ENCODE measurements at places on chromosomes 2 and 18.

- DNase-seq, result no peak
Measured at GRCh38 chr2:133726973-133727372, 158.7 kb upstream of the NCKAP5 start.

GRCh38 chr2:84849271-84849952 is 31.5 kb downstream of the TRABD2A start:
- DNase-seq, result no peak

GRCh38 chr18:22219568-22220355 is 50.4 kb downstream of the GATA6 start:
- no peak for DNase-seq

DNA sequence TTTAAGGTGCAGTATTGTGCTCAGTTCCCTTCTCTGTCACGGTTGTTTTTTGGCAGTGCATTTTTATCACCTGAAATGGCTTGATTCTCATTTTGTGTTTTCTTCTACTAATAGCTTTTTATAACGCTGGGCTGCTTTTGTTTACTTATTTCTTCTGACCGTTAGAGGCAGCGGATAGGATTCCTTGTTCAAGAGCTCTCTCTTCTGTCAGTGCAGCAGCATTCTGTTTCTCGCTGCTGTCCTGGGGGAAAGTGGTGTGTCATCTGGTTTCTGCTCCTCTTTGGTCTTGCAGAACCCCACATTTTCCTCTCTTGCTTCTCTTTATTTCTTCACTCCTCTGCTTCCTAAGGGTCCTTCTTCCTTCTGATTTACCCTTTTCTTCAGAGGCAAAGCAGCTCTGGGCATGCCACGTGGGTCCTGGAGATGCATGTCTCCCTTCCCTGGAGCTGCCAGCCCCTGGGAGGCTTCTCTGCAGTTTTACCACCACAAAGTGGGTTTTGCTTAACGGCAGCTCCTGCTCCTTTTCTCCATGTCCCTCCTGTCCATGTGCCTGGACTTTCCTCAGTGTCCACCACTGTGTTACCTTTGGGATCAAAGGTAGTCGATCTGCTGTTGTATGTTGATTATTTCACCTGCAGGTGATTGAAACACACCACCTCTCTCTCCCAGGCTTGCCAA is 47.3 kb upstream of the SNTG2 start:
- DNase-seq, result no peak

GRCh38 chr18:37222354-37222998 is 343.1 kb downstream of the CELF4 start:
- DNase-seq, result no peak

- no peak for DNase-seq
Measured at GRCh38 chr2:151007365-151007764, 254.3 kb downstream of the RBM43 start.

GRCh38 chr18:57772387-57772799 is 30.7 kb downstream of the ATP8B1 start:
- no peak for DNase-seq

GRCh38 chr18:48872234-48873145 is 78.3 kb downstream of the SMAD7 start:
- DNase-seq, result no peak

DNA sequence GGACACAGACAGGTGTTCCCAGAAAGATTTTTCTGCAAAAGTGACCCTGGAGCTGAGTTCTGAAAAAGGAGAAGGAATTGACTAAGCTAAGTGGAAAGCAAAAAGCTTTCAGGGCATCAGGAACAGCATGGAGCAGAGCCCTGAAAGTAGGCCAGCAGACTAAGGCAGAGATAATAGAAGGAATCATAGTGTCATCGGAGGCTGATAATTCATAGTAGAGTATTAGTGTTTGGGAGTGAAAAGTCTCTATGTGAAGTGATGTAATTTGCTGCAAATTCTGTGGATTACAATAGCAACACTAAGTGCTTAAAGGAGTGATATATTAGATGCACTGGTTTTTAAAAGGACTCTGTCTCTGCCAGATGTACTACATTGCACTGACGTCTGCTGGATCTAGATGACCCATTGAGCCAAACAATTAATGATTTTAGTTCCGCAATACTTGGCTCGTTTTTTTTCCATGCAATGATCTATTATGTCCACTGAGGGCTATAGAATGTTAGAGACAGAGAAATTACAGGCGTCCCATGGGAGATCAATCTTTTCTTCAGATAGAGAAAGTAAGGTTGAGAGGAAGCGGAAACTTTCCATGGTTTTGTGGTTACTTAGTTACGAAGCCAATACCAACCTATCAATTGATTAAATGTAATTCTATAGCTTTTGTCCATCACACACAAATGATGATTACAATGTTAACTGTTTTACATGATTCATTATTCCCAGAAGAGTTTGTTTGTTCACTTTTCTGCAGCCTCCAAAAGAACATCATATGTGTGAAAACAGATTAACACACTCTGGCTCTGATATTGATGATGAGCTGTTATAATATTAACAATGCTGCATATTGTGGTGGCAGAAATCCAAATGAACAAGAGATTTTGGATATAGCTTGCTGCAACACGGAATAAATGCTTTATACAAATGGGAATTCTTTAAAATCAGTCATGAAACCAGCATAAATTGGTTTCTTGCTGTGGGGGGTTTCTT is 143.7 kb downstream of the MC4R start:
- DNase-seq, result no peak

DNA sequence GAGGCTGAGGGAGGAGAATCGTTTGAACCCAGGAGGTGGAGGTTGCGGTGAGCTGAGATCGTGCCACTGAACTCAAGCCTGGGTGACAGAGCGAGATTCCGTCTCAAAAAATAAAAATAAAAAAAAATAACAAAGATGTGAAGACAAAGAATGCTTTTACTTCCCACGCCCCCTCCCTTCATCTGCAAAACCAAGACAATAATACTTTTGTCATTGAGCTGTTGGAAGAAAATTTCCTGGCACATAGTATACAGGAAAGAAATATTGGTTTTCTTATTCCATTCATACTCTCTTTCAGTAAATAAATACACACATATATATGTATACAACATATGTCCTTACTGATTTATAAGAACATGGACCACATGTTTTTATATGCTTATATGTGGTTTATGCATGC is 12.2 kb downstream of the GREB1 start:
- DNase-seq, result no peak

- no peak for DNase-seq
Measured at GRCh38 chr2:34656632-34657031, 1057.5 kb upstream of the FAM98A start.

GRCh38 chr2:125564471-125564870 is 1091.5 kb upstream of the GYPC start:
- no peak for DNase-seq

All from GM12864 (cell line).